ENCODE measurements at places on chromosomes 3 and 15.

- peak; percentile 49 for DNase-seq
These were observed 203.8 kb downstream of the UACA start for GRCh38 chr15:70559265-70560239.

GRCh38 chr3:45816544-45816943 lies 20.2 kb upstream of the SLC6A20 start:
- DNase-seq = no peak

DNA sequence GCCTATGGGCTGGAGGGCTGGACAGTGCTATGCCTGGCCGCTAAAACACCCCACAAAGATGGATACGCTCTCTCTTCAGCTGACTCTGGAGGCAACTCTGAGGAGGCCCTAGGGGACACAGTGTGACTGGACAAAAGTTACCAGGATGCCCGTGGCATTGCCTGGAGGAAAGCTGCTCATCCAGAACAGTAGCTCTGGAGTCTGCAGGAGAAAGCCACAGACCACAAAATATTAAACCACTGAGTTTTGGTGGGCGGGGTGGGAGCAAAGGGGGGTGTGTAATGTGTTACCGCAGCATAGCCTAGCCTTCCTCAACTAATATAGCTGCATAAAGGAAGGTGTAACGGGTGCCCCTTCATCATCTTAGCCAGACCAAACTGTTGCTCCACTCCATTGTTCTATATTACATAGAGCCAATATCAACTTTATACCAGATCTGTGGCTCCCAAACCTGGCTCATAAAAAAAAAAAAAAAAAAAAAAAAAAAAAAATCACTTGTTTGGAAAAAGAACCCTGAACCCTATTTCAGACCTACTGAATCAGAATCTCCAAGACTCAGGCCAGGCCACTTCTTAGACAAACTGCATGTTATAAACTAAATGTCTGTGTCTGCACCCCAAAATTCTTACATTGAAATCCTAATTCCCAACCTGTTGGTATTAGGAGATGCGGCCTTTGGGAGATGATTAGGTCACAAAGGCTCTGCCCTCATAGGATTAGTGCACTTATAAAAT lies 132.6 kb downstream of the TNIK start:
- no peak for DNase-seq

DNA sequence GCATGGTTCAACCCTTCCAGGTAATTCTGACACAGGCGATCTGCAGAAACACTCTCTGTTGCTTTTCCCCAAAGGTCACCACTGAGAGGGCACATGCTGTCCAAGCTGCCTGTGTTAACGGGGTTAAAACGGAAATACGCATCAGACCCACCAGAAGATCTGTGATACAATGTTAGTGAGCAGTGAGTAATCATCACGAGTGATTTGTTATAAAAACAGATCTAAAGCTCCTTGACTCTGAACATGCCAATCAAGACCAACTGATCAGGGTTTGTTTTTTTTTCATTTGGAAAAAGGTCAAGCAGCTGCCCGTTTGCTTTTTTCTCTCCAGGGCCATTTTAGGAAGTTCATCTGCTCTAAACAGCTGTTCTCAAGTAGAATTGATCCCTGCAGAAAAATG lies 43.2 kb downstream of the FGF12 start:
- no peak for DNase-seq

DNA sequence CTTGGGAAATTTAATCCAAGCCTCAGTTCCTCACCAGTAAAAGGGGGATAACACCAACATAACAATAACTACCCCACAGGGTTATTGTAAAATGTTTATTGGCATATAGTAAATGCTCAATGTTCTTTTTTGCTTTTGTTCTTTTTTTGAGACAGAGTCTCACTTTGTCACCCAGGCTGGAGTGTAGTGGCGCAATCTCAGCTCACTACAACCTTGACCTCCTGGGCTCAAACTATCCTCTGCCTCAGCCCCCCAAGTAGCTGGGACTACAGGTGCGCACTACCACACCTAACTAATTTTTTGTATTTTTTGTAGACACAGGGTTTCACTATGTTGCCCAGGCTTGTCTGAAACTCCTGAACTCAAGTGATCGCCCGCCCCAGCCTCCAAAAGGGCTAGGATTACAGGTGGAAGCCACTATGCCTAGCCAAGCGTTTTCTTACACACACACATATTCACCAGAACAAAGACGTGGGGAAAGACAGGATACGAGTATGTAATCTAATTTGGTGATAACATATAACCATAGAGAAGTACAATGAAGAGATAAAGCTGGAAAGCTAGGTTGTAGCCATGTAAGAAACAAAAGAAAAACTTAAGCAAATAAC lies 11.7 kb downstream of the STAG1 start:
- DNase-seq = no peak

DNA sequence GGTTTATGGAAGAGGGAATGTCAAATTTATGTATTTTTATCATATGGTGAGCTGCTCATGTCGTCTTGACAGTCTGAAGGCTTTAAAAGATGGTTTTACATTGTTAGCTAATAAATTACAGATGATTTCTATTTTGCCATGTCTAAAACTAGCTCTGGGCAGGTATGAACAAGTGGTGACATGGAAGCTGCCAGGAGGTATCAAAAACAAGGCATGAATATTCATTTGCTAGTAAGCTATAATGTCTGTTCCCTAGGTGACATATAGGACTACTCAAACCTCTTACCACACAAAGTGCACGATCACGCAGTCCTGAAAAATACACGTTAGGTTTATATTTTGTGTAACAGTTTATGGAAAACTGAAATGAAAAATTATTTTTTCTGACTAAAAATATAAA lies 34.8 kb downstream of the ST3GAL6 start:
- no peak for DNase-seq

GRCh38 chr3:46490338-46491084 lies 7.3 kb upstream of the RTP3 start:
- DNase-seq = no peak

DNA sequence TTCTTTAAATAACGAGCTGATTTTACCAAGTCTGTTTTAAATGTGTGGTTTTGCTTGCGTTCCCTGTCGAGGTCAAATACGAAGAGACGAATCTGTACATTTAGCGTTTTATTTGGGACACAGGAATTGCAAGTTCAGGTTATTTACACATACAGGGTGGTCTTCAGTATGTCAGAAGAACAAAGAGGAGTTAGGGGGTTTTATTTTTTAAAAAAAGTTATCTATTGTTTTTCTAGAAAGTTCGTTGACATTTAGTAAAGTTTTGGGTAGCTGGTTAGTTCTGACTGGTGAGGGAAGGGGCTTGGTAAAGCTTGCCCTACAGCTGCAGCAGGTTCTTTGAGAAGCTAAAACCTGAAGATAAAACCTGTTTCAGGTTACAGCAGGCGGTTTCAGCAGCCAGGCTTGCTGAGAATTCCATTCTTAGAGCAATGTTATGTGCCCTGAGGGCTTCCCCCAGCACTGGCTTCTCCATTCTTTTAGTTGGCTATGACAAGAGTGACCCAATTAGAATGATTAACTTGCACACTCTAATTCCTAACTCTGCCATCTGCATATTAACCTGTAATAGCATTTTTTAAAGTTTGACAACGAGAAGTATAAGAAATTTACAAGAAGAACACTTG lies 815 bp upstream of the ZNF280D start:
- DNase-seq = no peak

GRCh38 chr15:91465696-91466095 lies 365.6 kb downstream of the SV2B start:
- DNase-seq = no peak

GRCh38 chr15:39173426-39173825 lies 407.5 kb upstream of the THBS1 start:
- DNase-seq = no peak

GRCh38 chr3:49277383-49277775 lies 347 bp upstream of the C3orf62 start:
- DNase-seq = no peak

DNA sequence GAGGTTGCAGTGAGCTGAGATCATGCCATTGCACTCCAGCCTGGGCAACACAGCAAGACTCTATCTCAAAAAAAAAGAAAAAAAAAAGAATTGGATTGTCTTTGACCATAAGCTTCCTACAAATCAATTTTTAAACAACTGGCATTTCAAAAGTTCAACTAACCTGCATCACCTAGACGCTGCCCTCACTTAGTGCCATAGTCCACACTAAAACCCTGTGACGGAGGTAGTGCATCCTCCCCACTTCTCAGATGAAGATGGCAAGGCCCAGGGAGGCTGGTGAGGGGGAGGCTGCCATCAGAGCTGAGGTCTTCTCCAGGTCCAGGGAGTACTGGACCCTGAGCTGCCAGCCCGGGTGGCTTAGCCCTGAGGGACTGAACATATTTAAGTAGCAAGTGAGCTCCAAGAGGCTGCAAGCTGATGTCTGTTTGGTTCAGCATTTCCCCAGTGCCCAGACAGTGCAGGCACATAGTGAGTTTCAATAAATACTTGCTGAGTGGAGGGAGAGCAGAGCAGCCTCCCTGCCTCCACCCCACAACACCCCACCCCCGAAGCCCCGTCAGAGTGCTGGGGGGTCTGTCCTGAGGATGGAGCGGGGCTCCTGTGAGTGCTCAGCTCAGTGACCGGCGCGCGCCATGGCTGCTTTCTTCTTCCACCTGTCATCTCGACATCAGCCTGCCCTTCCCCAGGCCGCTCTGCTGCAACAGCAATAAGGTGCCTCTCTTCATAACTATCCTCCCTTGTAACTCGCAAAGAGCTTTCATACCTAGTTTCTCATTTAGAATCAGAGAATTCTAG lies 52.8 kb downstream of the MGLL start:
- DNase-seq = no peak

GRCh38 chr3:125023833-125024555 lies 31.8 kb downstream of the HEG1 start:
- no peak for DNase-seq

GRCh38 chr15:26697913-26698312 lies 75.0 kb downstream of the GABRB3 start:
- no peak for DNase-seq

DNA sequence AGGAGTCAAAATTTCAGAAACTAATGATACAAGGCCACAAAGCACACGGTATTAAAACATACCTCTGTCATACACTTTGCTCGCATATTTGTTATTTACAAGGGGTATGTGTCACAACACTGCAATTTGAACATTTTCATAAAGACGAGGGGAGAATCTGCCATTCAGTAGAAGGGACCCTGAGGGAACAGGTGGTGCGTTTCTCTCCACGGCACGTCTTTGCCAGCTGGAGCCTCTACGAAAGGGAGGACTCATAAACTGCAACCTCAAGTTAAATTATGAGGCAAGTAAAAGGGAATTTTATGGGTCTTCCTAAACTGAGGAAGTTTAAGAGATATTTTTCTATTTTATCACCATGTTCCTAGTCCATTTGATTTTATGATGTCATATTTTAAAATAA lies 19.1 kb downstream of the ATP10A start:
- DNase-seq = no peak

DNA sequence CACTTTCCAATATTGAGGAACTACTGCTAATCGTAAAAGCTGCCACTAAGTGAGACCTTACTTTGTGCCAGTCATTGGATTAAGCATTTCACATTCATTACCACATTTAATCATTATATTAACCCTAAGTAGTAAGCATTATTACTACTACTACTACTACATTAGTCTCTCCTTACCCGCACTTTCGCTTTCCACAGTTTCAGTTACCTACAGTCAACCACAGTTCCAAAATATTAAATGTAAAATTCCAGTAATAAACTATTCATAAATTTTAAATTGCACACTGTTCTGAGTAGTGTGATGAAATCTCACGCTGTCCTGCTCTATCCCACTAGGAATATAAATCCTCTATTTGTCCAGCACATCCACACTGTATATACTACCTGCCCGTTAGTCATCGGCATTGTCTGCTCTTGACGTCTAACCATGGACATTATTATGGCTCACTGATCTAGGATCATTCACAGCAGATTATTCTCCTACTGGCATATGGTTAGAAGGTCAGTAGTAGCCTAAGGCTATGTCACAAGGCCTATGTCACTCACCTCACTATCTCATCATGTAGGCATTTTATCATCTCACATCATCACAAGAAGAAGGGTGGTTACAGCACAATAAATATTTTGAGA lies 121.1 kb downstream of the GSK3B start:
- no peak for DNase-seq

- no peak for DNase-seq
These were observed 35.1 kb downstream of the NGLY1 start for GRCh38 chr3:25748189-25748588.

DNA sequence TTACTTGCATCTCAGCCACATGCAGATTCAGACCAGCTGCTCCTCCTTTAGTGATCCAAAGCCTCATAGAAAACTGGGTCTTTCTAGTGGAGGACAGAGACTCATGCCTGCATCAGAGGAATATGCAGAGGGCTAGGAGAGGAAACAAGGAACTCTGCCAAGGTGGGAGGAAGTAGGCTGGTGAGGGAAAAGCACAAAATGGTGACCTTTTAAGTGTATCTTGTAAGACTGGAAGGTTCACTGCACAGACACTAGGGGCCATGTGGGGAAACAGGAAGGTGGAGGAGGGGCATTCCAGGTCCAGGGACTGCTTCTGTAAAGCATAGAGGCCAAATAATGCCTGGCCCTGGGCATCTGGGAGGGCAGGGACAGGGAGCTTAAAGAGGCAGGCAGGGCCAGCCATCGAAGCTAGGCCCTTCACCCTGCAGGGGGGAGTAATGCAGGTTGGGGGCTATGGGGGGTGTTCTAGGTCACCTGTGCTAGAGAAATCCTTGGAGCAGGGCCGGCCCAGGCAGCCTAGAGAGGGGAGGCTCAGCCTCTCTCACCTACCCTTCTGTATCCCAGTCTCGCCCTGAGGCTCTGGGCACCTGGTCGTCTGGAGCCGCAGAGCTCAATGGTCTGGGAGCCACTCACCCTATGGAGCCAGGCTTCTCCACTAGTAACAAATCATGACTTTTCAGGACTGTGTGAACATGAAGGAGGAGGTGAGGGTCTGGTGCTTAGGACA lies 117.7 kb downstream of the DNAJB8 start:
- peak; percentile 47 for DNase-seq

- no peak for DNase-seq
These were observed 62.0 kb upstream of the MRPL3 start for GRCh38 chr3:131564812-131565211.

- DNase-seq = no peak
These were observed 98.4 kb downstream of the TMEM266 start for GRCh38 chr15:76158226-76158625.

GRCh38 chr3:20622304-20622703 lies 436.3 kb upstream of the SGO1 start:
- no peak for DNase-seq

DNA sequence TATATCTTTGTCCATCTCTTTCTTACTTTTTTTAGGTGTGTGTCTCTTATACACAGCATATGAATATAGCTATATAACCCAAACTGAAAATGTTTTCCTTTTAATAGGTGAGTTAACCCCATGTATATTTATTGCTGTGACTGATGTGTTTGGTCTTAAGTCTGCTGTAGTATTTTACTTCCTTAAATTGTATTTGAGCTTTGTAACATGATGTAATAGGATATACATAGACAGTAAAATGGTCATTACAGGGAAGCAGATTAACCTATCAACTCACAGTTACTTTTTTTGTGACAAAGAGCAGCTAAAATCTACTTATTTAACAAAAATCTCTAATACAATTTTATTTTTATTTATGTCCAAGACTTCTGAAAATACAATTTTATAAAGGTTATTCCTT lies 51.8 kb upstream of the CDAN1 start:
- DNase-seq = no peak

GRCh38 chr15:85318048-85318731 lies 62.2 kb upstream of the AKAP13 start:
- no peak for DNase-seq

- peak; percentile 47 for DNase-seq
These were observed 788 bp upstream of the WDR73 start for GRCh38 chr15:84654689-84655453.

All from GM12891 (cell line).